ENCODE measurements at places on chromosomes 2 and 18.

DNA sequence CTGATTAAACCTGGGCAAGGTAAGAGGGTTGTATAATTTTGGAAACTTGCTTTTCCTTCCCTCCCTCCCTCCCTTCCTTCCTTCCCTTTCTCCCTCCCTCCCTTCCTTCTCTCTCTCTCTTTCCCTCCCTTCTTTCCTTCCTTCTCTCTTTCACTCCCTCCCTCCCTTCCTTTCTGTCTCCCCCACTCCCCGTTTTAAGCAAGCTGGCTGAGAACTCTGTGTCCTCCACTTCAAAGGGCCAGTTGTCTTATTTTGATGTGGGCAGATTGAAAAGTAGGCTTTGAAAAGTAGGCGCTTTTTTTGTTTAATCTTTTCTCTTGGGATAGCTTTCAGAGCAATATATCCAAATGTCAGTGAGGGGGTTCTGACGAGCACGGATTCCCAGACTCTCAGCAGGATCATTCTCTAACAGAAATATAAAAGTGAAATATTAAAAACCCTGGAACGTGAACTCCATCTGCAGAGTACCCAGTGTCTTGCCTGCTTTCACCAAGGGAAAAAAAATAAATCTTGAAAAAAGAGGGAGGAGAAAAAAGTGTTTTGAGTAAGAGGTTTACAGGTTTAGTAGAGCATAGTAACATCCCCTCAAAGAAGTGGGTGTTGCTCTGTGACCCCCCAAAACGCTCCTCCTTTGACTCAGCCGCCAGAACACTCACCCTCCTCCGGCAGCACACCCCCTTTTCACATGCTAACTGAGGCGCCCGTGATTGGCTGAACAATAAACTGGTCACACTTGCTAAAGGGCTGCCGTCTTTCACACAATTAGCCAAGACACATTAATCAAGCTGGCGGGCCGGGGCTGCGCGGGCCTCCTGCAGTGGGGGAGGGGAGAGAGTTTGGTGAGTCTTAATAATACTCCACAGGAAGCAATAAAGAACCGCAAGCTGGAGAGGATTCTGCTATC lies 52.2 kb downstream of the CDK15 start:
- DNase-seq, result no peak

DNA sequence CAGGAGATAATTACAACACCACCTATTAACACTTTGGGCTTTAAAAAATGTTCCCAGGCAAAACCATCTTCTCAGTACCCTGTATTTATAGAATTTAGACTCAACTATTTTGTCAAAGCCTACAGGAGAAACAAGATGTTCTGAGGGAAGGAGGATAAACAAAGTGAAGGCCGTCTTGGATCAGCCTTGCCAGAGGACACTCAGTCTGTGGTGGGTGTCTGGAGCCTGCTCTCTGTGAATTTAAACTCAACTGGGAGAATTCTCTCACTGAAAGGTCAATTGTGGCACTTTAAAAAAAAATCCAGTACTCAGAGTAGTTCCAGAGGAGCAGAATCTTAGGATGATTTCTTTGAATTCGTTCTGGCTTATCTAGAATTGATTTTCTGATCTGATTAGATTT lies 28.4 kb upstream of the SLC1A4 start:
- no peak for DNase-seq

GRCh38 chr2:172456002-172456401 lies 28.6 kb downstream of the ITGA6 start:
- no peak for DNase-seq

DNA sequence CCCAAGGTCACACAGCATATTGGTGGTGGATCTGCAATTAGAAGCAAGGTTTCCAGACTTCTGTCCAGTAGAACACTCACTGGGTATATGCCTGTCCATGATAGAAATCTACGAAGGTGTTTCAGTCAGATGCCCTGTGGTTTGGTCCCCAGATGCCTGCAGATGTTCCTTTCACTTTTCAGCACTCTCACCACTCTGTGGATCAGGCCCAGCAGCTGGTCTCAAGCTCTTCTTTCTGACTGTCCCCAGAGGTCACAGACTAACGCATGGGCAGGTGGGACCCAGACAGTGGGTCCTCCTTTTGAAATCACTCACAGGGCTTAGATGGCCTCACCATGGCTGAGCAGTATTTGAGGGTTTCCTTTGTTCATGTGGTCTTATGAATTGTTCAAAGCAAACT lies 376.5 kb downstream of the ALK start:
- no peak for DNase-seq

- no peak for DNase-seq
These were observed 36.0 kb downstream of the MYCN start for GRCh38 chr2:15976354-15976753.

DNA sequence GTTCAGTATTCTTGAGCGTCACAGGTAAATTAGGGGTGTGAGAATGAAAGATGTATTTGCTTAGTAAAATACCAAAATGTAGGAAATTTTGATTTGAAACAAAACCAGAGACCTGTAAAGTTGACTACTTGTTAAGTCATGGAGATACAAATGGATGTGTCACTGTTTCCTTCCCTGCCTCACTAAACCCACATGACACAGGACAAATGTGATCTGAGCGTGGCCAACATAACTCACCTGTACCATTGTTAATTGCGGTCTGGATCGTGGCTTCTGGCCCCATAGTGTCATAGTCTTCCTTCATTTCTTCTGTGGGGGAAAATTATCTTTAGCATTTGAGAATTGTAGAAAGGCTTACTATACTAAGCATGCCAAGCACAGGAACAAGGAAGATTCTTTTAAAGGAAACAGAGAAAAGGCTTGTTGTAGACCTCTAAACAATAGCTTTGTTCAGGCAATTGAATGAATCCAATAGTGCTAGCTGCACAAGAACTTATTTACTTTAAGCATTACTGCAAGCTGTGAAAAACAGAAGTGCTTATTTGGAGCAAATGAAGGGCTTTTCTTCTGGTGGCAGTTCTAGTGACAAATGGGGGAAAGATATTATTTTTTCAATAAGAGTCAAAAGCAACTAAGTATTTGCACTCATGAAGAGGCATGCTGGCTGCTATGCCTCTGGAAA lies 95.2 kb downstream of the ZEB2 start:
- DNase-seq, result no peak
